ENCODE measurements at places on chromosomes 12 and 14.

GRCh38 chr14:102525219-102525928 is 15.8 kb upstream of the ANKRD9 start:
- DNase-seq: peak; percentile 66

DNA sequence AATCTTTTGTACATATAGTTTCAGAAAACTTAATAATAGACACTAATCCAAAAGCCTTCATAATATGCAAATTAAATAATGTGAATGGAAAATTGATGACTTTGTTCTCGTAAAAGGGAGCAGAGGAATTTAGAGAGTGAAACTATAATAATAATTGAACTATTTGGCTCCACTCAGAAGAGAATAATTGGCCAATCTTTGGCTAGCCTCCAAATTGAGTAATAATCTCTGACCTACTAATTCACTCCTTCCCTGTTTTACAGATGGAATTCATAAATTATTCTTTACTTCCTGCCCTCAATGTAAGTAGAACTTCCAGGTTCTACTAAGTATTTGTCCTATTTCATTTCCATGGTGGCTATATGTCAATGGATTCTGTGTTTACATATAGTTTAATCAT is 15.8 kb downstream of the TRIM9 start:
- no peak for DNase-seq

DNA sequence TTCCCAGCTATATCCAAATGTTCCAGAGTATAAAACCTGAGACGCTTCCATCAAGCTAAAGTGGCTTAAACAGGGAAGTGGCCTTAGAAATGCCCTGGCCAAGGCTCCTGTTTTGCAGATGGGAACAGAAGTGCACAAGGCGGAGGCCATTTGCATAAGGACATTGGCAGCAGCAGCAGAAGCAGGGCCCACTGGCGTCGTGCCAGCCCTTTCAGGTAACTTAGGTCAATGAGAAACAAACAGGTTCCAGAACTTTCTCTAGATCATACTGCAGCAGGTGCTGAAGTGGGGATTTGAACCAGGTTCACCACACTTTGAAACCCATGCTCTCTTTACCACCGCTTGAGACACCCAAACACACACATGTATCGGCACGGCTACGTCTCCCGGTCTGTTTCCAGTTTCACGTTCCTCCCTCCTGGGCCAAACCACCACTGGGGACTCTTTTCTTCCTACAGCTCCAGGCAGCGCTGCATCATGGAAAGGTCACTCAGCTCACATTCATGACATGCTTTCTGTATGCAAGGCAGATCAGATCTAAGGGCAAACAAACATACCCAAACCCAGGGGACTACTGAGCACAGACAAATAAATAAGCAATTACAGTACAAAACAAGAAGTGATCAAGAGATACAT is 46.0 kb upstream of the PLEKHG6 start:
- no peak for DNase-seq

DNA sequence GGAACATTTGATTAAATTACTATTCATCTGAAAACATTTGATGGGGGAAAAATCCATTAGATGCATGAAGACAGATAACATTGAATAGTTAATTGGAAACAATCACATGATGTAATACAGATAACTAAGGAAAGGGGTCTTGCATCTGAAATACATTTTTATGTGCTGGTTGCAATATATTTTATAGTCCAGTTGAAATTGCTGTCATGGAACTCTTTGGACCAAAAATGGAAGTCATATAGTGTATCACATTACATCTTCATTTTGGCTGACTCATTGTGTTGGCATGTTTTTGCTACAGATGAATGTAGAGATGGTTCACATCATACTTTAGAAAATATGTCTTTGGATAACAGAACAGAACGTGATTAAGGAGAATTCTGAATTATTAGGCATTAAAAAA is 43.0 kb upstream of the GNPNAT1 start:
- DNase-seq: peak; percentile 88

DNA sequence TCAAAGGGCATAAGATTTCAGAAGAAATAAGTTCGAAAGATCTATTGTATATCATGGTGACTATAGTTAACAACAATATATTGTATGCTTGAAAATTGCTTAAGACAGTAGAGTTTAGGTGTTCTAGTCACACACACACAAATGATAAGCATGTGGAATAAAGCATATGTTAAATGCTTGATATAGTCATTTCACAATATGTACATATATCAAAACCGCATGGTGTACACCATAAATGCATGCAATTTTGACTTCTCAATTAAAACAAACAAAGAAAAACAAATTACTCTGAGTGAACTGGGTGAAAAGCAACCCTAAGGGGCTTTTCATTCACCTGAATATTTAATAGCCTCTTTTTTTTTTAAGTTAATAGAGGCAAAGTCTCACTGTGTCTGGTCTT is 40.3 kb upstream of the BCAT1 start:
- DNase-seq: no peak

- no peak for DNase-seq
These were observed 7.6 kb downstream of the EVL start for GRCh38 chr14:100072783-100073346.

DNA sequence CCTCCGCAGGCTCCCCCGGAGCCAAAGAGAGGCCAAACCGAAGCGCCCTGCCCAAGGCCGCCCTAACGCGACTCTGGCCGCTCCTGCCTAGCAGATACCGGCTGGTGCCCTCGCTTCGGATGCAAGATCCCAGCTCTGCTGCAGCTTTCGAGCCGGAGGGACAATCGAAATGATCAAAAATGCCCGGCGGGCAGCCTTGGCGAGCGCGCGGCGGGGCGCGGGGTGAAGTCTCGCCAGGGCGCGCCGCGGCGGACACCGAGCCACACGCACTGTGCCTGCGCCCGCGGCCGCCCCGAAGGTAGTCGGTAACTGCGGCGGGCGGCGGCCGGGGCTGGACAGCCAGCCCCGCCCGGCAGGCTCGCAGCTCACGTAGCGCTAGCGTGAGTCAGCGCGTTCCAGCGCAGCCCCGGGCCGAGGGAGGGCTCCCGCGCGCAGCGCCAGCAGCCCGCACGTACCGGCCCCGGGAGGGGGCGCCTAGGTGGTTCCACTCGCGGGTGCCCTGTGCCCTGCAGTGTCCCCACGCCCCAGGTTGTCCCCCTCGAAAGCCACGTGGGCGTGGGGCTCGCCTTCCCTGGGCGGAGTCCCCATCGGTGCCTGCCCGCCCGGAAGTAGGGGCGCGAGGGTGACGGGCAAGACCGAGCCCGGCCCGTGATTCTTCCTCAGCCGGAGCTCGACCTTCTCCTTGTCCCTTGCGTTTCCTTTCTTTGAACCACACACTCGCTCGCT is 109.2 kb upstream of the EGLN3 start:
- peak; percentile 77 for DNase-seq

DNA sequence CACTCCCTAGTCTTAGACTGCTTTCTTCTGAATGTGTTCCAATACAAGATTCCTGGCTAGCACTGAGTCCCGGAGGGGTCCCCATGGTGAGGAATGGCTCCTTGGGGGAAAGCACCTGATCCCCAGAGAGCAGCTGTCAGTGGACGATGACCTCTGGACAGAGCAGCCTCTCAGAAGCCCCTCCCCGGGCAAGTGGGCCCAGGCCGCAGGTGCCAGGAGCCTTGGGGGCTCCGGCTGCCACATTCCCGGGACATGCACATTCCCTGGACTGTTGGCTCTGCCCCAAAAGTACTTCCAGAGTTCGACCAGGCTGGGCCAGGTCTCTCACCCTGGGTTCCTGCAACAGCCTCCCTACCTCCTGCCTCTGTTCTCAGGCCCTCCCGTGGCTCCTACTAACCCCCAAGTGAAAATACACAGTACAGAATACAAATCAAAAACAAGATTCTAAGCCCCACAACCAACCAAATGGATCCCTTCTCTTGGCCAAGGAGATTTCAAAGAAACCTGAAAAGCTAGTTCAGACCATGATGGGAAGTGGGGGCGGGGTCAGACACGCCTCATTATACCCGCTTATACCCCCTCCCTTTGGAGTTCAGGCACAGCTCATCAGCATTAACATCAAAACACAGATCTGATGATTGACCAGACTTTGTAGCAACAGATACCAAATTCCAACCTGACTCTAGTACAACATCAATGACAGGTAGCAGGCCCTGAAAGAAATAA is 23.3 kb upstream of the BTBD6 start:
- DNase-seq: no peak

- DNase-seq: no peak
These were observed 172.7 kb downstream of the APAF1 start for GRCh38 chr12:98817742-98818141.

- DNase-seq: no peak
These were observed 29.0 kb upstream of the SMOC1 start for GRCh38 chr14:69850086-69850735.

DNA sequence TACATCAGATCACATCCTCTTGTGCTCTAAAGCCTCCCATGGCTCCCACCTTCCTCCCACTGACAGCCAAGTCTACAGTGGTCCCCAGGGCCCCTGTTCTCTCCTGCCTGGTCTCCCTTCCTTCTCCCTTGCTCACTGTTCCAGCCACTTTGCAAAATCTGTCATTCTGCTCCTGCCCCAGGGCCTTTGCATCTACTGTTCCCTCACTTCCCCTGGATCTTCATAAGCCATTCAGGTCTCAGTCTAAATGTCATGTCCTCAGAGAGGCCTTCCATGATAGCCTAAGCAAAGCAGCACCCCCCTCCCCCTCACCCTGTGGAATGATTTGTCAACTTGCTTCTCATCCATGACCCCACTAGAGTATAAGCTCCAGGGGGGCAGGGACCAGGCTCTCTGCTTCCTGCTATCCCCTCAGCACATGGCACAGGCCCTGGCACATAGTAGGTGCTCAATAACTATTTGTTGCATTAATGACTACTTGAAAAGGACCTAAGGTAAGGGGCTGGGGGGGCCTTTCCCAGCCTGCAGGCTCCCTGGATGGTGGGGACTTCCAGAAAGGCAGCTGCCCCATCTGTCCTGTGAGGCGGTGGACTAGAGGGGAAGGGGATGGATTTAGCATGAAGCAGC is 5.0 kb downstream of the SLC8B1 start:
- DNase-seq: no peak

DNA sequence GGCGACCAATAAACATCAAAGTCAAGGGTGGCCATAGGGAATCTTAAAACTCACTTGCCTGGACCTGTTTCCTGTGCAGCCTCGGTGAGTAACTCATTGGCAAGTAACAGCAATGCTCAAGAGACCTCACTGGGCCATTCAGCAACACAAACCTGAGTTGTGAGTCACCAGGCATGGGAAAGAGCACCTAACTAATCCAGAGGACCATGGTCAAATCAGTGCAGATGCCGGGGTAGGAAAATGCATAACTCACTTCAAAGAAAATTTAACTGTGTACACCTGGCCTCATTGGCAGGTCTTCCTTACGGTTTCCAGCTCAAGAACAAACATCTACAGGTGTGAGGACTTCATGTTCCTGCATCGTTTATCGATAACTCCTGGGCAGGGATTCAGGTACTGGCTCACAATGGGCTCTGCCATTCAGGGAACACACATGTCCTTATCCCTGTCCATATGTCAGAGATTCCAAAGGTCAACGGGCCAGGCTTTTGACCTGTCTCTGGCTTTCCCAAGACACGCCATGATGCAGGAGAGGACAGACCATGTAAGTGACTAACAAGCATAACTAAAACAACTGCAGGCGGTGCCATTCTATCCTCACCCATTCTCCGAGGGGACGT is 211.8 kb downstream of the ANO2 start:
- no peak for DNase-seq

GRCh38 chr12:22312336-22312735 is 22.2 kb downstream of the ST8SIA1 start:
- no peak for DNase-seq

GRCh38 chr14:96180043-96180874 is 24.4 kb upstream of the BDKRB2 start:
- DNase-seq: no peak

DNA sequence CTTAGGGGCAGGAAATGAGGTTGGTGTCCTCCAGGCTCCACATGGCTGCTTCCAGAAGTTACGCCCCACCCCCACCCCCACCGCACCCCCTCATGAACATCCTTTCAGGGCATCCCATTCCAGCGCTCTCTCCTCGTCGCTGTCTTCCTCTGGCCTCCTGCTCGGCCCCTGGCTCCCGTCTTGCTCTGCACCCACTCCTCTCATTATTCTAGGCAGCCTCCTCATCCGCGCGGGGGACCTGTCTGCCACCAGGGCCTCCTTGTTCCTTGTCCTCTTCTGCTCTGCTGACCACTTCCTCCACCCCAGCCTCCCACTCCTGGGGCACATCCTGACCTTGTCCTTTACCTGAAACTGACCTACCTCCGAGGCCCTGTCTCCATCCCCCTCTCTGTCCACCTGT is 29.8 kb upstream of the PLEKHG6 start:
- no peak for DNase-seq

- no peak for DNase-seq
These were observed 152.3 kb upstream of the C14orf180 start for GRCh38 chr14:104427131-104427851.

- no peak for DNase-seq
These were observed 93.3 kb downstream of the CALM1 start for GRCh38 chr14:90489916-90490719.

GRCh38 chr12:11812586-11813437 is 163.3 kb downstream of the ETV6 start:
- DNase-seq: no peak

DNA sequence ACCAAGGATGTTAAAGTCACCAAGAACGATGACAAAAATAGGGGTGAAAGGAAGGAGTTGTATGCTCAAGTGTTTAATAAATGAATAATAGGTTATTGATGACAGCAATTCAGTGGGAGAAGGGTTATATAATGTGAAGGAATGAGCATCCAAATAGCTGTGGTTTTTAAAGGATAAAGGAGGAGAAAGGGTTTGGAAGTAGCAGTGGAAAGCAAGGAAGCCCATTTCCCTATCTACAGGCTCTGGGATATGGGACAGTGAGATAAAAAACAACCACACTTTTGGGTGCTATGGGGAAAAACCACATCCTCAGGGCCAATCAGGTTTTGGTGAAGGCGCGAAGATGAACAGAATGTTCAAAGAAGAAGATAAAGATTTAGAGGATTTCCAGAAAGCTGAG is 258.6 kb downstream of the ZFP36L1 start:
- peak; percentile 33 for DNase-seq

- no peak for DNase-seq
These were observed 1098.8 kb downstream of the TMEM121 start for GRCh38 chr14:106625186-106625585.

DNA sequence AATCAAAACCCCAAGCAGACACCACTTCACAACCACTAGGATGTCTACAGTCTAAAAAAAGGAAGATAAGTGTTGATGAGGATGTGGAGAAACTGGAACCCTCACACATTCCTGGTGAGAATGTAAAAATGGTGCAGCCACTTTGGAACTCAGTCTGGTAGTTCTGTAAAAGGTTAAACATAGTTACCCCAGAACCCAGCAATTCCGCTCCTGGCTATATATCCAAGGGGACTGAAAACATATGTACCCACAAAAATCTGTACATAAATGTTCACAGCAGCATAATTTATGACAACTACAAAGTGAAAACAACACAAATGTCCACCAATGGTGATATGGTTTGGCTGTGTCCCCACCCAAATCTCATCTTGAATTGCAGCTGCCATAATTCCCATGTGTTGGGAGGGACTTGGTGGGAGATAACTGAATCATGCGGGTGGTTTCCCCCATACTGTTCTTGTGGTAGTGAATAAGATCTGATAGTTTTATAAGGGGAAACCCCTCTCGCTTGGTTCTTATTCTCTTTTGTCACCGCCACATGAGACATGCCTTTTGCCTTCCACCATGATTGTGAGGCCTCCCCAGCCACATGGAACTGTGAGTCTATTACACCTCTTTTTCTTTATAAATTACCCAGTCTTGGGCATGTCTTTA is 46.8 kb downstream of the PRKAB1 start:
- no peak for DNase-seq

Data from NCI-H226 (cell line).